Stimulated activated CD4-positive, alpha-beta T cell treated with anti-CD3 and anti-CD28 coated beads, Interleukin-1b, Interleukin-23, amount 100 ng/mL, for 1 hour (primary cell): ENCODE measurements at places on chromosomes 5 and 9.

DNA sequence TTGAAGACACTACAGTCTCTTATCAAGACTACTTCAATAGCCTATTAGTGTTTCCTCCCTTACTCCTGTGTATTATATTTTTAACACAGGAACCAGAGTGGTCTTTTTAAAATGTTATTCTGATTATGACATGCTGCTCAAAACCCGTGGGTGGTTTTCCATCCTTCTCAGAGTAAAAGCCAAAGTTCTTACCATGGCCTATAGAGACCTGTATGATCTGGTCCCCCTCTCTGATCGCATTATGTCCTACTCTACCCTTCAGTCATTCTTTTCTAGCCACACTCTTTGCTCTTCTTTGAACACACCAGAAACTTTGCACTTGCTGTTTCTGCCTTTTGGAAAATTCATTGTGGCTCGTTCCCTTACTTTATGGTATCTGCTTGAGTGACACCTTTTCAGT, 13.8 kb downstream of the RECK start:
- no peak for DNase-seq

DNA sequence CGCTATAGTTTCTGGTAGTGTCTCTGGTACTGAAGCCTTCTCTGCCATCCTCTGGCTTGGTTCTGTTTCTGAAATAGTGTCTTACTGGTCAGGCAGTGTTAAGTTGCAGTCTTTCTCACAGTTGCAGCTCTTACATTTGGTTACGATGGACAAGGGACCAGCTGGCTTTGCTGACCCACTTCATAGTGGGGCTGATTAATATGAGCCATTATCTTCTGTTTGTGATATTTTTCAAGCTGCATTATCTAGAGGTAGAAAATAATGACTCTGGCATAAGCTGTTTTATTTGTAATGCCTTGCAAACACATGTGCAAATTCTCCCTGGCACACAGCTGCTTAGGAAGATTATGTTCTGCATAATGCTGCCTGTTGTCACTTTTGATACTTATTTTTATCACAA, 199.1 kb downstream of the KDM4C start:
- DNase-seq, result no peak

- no peak for DNase-seq
These were observed 5.4 kb downstream of the MED22 start for GRCh38 chr9:133342570-133342969.

DNA sequence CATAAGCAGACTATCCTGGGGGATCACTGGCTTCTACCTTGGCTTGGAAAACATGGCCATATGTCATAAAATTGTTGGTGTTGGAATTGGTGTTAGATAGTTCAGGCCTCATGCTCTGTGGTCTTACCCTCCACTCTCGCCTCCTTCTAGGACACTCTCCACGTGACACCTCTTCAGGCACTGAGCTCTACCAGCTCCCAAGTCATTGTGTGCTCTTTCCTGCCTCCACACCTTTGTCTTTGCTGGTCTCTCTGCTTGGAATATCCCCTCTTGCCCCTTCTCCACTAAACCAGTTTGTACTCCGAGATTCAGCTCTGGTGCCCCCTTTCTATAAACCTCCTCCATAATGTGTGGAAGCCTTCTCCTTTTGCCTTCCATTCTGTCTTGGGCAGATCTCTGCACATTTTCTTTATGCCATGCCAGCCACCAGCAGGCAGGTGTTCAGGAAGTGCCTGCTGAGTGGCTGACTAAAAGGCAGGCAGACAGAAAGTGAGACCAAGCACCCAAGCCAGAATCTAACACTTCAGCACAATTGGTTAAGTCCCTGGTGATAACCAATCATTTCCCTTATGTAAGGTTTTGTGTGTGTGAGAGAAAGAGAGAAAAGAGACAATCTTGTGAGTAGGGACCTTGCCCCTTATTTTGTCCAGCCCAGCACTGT, 37.7 kb downstream of the SAR1B start:
- DNase-seq, result no peak

GRCh38 chr9:16132513-16132912, 579.7 kb downstream of the CCDC171 start:
- DNase-seq, result no peak

GRCh38 chr5:10303699-10304170, 4.0 kb downstream of the CMBL start:
- no peak for DNase-seq

DNA sequence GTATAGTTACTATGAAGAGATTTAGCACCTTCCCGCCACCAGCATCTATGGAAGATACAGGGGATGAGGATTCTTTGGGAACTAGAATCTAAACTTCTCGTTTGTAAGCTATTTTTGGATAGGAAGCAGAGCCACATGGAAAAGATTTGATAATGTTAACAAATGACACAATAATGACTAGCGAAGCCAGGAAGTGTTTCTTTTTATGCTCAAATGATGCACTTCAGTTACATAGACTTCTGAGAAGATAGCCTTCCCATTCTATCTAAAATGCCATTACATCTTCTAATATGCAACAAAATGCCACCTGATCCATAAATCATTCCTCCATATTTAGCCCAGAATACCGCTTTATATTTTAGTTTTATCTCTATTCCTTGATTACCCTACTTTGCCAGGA, 17.0 kb upstream of the TNC start:
- no peak for DNase-seq

GRCh38 chr5:40962207-40962955, 53.1 kb downstream of the C7 start:
- no peak for DNase-seq

DNA sequence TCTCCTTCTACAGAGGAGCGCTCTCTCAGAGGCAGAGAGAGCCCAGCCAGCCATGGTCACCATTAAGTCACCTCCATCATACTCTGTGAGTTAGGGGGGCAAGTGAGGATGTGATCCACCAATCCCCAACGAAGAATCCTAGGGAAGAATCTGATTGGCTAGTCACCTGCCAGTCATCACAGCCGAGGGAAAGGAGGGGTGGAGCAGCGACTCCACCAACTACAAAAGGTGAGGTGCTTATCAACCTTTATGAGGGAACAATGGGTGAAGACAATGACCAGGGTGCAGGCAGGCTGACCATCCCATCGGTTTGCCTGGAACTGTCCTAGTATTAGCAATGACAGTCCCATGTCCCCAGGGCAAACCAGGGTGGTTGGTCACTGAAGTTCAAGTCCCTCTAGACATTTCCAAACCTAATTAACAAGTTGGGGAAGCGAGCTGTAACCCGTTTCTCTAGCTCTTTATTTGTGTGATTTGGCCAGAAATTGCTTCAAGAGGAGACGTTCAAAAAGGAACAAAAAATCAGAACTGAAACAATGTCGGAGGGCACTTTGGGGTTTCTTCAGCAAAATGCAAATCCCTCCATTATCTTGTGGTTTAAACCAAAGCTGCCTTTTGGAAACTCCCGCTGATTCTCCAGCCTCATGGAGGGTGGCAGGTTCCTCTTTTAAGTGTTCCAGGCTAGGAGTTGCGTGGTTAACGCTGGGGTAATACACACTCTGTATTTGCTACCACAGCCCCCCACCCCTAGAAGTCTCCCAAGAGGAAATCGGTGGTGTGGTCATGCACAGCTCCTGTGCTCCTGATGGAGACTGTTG, 18.8 kb upstream of the FCN1 start:
- DNase-seq, result no peak

DNA sequence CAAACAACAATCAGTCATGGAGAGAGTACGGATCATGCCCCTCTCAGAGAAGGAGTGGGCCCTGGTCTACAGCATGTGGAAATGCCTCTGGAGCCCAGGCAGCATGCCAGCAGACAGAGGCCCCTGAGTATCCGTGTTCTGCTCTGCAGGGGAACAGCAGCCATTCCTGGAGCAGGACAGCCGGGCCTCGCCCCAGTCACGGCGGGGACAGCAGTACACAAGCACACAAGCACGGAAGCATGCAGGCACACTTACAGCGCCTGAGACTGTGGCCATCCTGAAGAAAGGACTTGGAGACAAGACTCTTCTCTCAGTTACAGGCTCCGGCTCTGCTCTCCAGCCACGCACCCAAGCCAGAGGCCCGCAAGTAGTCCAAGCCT, 102.6 kb upstream of the ALDH1B1 start:
- no peak for DNase-seq

DNA sequence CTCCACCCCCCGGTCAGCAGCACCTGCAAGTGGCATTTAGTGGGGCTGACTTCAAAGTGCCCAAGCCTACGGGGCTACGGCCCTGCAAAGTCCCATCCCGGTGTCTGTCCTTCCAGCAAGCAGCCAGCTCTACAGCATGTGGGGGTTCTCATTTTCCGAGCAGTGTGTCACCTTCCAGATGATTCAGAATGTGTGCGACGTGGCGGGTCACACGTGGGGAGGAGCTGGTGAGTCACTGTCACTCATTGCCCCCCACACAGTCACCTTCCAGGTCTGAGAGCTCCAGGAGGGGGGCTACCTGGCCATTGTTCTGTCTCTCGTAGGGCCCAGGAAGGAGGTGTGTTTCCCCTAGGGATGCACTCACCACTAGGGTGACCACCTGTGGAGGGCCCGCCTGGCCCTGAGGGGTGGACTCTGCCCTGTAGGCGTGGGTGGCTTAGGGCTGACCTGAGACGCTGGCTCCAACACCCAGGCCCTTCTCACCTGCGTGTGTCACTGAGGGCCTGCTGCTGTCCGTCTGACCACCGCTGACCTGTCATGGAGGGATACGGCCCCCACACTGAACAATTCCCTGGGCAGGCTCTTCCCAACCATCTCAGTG, 70.2 kb downstream of the SEMA4D start:
- DNase-seq, result peak; percentile 60

DNA sequence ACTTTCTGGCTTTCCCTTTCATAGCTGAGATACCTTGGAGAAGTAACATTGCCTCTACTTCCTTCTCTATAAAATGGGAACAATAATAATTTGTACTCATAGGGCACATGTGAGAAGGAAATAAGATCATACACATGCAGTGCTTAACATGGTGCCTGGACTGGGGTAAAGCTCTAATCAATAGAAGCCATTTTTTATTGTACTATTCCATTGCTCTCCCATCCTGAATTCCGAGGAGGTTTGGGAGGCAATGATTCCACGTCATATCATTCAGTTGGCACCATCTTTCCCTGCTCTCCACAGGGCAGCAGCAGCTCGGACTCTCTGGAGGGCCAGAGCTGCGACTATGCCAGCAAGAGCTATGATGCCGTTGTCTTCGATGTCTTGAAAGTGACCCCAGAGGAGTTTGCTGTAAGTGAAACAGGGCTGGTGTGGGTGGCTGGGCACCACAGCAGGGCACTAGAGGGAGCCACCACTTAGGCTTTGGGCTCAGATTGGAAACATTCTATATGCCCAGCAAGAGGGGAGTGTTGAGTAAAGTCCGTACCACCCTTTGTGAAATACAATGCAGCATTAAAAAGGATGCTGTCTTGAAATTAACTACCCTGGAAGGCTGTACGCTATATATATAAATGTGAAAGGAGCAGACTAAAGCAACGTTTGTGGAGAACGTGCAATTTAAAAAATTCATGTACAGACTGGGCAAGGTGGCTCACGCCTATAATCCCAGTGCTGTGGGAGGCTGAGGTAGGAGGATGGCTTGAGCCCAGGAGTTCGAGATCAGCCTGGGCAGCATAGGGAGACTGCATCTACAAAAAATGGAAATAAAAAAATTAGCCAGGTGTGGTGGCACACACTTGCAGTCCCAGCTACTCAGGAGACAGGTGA, 51.2 kb downstream of the RALGPS1 start:
- no peak for DNase-seq

- DNase-seq, result no peak
These were observed 443.5 kb downstream of the PLK2 start for GRCh38 chr5:58016358-58016757.

GRCh38 chr9:130264414-130265350, 878 bp upstream of the HMCN2 start:
- DNase-seq, result no peak

GRCh38 chr5:17024686-17025180, 88.6 kb upstream of the MYO10 start:
- DNase-seq, result no peak
